ENCODE measurements at places on chromosomes 5 and 9.

DNA sequence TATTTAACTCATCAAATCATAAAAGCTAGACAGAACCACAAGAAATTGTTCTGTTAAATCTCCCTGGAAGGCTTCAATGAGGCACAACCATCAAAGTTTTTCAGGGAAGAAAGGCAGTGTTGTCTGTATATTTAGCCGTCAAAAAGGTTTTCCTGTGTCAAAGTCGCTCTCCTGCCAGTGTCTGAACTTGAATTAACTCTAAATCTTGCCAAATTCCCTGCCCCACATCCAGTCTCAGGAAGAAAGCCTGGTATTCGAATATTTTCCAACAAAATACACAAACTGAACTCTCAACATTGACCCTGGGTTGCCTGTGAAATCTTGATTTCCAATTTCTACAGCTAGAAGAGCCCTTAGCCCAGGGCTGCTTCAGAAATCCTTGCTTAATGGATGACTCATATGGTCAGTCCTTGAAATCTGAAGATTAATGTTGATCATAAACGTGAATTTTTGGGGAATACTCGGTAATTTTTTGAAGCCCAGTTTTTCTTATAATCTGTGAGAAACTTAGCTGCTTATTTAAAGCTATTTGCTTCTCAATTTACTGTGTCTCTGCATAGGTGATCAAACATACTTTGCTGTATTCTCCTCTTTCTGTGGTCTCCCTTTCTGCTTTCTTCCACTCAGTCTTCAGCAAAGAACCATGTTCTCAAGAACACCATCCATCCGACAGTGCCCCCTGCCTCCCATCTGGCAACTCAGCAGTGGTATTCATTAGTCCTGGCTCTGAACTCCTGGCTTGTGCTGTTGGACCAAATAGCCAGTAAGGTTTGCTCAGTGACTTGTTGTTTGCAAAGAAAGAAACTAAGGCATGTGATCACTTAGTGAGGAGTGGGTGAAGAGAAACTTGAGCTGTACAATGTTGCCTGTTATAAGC, 58.9 kb downstream of the NREP start:
- no peak for DNase-seq

- DNase-seq: peak; percentile 74
Observed at GRCh38 chr5:159017786-159018185, 81.9 kb downstream of the EBF1 start.

DNA sequence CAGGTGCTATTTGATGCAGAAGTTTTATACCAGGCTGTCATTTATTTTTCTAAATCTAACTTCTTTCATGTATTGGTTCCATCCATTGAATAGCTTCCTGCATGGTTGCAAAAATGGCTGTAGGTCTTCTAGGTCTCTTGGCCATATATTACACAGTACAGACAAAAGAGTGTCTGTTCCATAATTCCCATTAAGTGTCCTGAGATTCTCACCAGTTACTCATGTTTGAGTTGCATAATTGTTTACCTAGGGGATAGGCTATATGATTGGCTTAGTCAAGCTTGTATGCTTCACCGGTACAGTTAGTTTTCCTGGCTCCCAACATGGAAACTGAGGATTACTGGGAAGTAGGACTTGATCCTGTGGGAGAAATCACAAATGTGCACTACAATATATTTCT, 399.4 kb upstream of the NUDT12 start:
- no peak for DNase-seq

GRCh38 chr5:102961671-102962070, 158.3 kb downstream of the GIN1 start:
- DNase-seq: no peak

- no peak for DNase-seq
Observed at GRCh38 chr5:147844846-147845245, 13.4 kb upstream of the SPINK1 start.

GRCh38 chr5:173675287-173675996, 59.0 kb upstream of the BOD1 start:
- DNase-seq: no peak

- no peak for DNase-seq
Observed at GRCh38 chr9:114274217-114274616, 48.7 kb upstream of the ORM1 start.

DNA sequence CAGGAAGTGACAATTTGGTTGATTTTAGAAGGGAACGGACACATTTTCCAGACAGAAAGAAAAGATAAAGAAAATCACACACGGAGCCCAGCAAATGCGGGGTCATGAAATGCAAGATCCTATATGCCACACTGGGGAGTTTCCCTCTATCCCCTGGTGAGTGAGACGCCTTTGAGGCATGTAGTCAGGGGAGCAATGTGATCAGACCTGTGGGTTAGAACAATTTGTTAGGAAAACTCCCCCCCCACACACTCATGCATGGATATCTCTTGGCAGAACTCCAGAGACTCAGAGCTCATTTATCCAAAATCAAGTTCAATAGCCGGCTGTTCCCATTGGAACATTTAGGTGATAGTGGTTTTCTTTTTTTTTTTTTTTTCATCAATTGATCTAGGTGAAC, 71.7 kb upstream of the TRIO start:
- no peak for DNase-seq

DNA sequence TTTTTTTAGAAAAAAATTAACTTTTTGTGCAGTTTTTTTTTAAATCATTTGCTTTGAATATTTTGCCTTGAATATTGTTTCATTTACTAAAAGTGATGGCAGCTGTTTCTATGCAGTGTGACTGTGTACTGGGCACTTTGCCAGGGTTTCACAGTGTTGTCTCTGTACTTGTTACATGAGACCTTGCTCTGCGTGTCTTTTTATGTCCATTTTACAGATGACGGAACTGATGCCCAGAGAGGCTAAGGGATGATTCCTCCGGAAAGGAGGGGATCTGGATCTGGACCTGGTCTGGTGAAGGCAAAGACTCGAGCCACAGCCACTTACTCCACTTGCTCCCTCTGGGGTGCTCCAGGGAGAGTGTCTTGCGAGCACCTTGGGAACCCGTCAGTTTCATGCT, 124.8 kb upstream of the PTCH1 start:
- no peak for DNase-seq

DNA sequence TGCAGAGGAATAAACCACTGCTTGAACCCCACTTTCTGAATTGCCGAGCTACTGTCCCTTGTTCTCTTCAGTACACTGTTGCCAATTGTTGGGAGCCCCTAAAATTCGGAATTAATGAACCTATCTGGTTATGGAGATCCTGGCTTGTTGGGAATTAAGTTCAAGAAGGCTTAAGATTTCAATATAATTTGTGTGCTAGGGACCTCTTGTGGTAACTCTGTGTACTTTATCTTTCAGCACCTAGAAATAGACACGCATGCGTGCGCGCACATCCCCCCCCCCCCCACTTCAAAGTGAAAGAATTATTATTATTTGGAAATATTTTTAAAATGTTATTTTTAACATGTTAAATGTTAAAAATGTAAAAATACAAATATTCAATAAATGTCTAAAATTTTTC, 53.3 kb upstream of the FAM169A start:
- DNase-seq: peak; percentile 73

- peak; percentile 25 for DNase-seq
Observed at GRCh38 chr5:57432876-57433275, 49.7 kb downstream of the ACTBL2 start.

GRCh38 chr9:76218886-76219445, 175.3 kb downstream of the RFK start:
- no peak for DNase-seq

GRCh38 chr5:62574599-62574998, 4.0 kb upstream of the LRRC70 start:
- no peak for DNase-seq

GRCh38 chr9:78612091-78612490, 315.2 kb downstream of the PSAT1 start:
- no peak for DNase-seq

- DNase-seq: no peak
Observed at GRCh38 chr9:27511771-27512170, 12.3 kb upstream of the IFNK start.

DNA sequence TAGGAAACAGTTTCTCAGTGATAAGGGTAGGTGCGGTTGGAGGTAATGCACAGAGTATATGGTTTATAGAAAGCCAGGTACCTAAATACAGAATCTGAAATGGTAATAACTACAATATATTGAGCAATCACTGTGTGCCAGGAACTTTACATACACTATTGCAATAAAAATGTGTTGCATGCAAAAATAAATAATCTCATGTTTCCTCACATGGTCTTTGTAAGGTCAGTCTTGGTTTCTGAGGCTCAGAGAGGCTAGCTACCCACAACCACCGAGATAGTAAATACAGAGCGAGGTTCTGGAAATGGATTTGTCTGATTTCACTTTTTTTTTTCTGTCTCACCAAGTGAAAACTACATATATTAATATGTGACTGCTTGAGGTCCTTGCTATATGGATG, 128.9 kb downstream of the CAMK4 start:
- DNase-seq: no peak

GRCh38 chr5:35816881-35817521, 39.7 kb upstream of the IL7R start:
- no peak for DNase-seq

GRCh38 chr5:61332851-61333320, 828 bp downstream of the ZSWIM6 start:
- DNase-seq: peak; percentile 73

- no peak for DNase-seq
Observed at GRCh38 chr5:142998316-142999020, 228.3 kb downstream of the ARHGAP26 start.

- no peak for DNase-seq
Observed at GRCh38 chr9:91522481-91522880, 98.8 kb upstream of the NFIL3 start.

GRCh38 chr9:114371343-114371944, 16.3 kb downstream of the AKNA start:
- DNase-seq: no peak

GRCh38 chr5:56183506-56183905, 49.6 kb downstream of the ANKRD55 start:
- peak; percentile 36 for DNase-seq

DNA sequence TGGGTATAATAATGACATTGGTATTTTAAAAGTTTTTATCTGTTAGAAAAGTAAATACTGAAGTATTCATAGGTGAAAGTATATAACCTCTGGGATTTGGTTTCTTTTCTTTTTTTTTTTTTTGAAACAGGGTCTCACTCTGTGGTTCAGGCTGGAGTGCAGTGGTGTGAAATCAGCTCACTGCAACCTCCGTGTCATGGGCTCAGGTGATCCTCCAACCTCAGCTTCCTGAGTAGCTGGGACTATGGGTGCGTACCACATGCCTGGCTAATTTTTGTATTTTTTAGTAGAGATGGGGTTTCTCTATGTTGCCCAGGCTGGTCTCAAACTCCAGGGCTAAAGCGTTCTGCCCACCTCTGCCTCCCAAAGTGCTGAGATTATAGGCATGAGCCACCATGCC, 7.2 kb downstream of the HSDL2 start:
- no peak for DNase-seq

DNA sequence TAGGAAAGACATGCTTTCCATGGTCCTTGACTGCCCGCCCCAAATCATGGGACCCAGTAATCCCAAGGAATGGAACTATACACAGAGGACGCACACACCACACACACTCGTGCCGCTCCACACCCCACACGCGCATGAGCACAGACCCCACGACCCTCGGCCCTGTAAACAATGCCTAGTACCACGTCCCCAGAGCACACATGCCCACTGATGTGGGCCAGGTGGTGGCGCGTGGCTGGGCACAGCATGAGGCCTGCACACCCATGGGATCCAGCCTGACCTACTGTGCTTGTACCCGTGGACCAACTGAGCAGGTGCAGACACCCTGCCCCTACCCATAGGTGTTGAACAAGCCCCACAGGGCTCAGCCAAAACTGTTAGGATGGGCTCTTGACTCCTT, 739 bp downstream of the DBH start:
- DNase-seq: no peak

DNA sequence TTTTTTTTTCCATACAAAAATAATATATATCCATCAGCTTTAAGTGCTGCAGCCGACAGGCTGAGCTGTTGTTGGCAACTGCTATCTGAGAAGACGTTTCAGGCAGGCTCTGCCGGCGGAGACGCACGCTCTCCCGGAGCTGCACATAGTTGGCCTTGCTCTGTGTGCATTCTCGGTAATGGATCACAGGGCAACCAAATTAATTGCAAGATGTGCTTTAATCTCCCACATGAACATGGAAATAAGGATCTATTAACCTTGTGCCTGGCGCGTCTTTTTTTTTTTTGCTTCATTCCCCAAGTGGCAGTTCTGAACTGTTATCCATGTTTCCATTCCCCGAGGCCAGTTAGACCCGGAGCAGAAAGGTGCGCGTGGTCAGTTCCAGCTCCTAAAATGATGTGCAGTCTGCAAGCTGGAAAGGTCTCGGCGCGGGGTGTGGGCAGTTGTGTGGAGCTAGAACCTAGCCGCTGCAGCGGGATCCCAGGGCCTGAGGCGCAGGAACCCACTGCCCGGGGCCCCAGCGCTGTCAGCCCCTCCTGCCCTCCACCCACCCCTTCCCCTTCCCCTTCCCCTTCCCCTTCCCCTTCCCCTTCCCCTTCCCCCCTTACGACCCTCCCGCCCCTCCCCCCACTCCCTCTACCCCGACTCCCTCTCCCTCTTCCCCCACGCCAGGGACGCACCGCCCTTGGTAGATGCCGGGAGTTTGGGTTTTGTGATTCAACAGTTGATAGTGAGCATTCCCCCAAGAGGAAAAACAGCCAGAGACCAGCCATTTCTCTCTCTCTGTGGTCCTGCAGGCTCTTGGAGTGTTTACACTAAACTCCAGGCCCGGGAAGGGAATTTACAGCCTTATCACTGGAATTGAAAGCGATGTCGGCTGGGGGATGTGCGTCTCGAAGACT, 137.8 kb downstream of the CEP120 start:
- no peak for DNase-seq

DNA sequence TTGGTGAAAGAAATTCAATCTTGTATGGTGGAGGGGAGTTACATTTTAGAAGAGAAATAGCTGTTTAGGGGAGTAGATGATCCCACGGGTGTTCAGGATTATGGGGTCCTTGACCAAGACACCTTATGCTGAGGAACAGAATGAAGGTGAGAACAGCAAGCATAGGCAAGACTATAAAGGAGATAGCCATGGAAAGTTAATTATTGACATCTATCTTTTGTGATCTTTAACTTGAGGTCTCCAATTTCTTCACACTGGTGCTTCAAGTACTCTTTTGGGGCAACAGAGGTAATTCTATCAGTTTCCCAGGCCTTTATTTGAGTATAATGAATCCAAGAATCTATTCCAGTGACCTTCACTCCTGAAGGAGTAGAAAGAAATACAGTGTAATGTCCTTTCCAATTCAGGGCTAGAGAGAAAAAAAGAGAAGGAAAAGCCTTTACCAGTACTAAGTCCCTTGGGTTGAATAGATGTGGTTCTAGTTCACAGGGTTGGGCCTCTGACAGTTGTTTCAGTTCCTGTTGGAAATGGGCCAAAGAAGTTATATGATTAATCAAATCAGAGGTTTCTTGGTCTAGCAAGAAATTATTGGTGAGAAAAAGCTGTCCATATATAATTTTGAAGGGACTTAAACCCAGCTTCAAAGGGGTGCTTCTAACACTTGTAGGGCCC, 2104.1 kb upstream of the ACO1 start:
- peak; percentile 20 for DNase-seq

DNA sequence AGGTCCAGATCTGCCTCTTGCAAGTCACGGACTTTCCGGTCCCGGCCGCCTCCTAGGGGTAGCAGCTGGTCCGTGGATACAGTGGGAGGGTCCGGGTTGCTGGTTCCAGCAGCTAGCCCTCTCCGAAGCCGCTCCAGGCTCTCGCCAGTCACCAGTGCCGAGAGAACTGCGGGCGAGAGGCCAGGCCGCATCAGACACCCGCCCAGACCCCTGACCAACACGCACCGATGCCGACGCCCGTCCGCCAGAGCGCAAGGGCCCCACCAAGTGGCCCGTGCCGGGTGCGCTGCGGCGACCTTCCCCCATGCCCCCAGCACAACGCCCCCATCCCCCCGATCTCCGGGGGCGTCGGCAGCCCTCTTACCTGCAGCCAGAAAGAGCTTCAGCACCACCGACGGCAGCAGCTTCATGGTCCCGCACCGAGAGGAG, 470 bp downstream of the HBEGF start:
- peak; percentile 75 for DNase-seq
